ENCODE measurements at places on chromosomes 6 and 20.

- no peak for DNase-seq
Observed at GRCh38 chr20:8642247-8642646, 426.6 kb upstream of the PLCB4 start.

DNA sequence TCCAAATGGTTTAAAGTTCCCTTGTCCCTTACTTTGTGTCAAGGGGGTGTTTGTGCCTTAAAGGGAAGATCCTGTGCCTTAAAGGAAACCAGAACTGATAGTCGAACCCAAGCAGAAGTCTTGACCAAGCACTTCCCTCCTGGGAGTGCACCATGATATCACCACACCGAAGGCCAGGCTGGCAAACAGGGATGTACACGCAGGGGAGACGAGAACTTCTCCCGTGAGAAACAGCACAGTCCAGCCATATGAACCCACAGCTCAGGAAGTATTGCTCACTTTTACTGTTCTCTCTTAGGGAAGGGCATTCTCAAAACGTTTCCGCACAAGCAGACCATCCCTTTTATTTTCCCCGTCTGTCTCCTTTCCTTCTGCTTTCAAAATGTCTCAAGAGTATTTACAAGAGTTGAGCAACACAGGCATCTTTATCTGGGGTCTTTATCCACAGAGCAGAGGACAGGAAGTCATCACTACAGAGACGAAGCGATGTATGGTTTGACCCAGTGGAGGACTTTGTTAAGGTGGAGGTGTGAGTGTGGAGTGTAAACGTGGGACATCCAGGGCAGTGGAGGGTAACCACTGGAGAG lies 12.8 kb upstream of the SERPINB1 start:
- DNase-seq = no peak

DNA sequence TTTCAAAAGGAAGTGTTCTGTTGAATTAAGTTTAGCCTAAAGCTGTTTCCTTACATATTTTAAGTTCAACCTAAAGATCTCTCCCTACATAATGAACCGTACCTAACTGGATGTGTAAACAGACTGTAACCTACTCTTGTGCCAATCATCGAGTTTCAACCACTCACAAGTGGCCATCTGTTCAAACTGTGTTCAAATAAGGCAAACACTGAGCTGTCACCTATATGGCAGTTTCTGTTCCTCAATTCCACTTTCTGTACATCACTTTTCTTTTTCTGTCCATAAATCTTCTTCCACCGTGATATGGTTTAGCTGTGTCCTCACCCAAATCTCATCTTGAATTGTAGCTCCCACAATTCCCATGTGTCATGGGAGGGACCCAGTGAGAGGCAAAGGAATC lies 428.6 kb downstream of the HACE1 start:
- DNase-seq = peak; percentile 23

GRCh38 chr20:47073766-47074475 lies 179.3 kb downstream of the EYA2 start:
- no peak for DNase-seq

- DNase-seq = no peak
Observed at GRCh38 chr20:41223112-41223511, 85.8 kb downstream of the PLCG1 start.

GRCh38 chr6:22476811-22477390 lies 92.5 kb upstream of the HDGFL1 start:
- DNase-seq = no peak

DNA sequence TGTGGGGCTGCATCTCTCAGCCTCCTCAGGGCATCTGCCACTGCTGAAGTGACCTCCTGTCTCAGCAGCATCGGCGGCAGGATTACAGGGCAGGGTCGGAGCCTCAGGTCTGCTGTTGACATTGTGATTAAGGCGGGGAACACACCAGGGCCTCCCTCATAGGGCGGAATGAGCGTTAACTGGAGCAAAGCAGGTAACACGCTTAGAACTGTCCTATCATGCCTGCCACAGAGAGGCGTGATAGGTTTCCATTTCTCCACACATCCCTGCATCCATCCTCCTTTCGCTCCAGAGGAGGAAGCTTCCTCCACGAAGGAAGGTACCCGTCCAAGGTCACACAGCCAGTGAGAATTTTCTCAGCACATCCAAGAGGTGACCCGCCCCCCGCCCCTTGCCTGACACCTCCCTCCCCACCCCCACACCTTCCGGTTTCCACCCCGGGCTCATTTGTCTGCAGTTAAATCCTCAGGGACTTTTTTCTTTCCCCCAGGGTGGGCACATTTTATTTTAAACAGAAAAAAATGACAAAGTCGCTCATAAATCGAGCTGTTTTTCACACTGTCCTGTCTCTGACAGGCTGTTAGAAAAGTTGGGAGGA lies 200.8 kb downstream of the TFAP2C start:
- DNase-seq = no peak

DNA sequence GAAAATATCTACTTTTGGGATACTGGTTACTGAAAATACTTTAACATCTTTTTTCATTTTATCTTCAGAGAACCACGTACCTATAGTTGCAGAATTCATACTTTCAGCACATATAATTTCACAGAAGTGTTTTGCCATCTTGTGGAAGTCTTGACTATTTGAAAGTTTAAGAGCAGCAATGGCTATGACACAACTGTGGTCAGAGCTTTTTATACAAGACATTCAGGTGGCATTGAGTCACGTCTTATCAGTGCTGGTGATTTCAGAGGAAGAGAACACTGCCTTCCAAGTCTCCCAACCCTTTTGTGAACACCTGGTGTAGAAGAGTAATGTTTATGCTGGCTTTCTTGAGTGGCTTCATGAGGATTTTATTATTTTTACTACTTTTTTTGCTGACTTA lies 171.6 kb downstream of the ARID1B start:
- no peak for DNase-seq

GRCh38 chr20:35952480-35953386 lies 1.6 kb downstream of the SCAND1 start:
- peak; percentile 41 for DNase-seq

Measured in RPMI8226 (cell line).